ENCODE measurements at places on chromosomes 11 and 22. TPM values are rescaled to one million over a fixed set of nuclear protein-coding genes. Genes with fewer than 3 reads are reported as not detected.

Gene VWCE
- 19.2 TPM for total RNA-seq

- no peak overlapping the region for H3K27ac ChIP-seq
- no peaks in the 10 kb centered on the region for H3K27me3 ChIP-seq
- no peaks in the 10 kb centered on the region for H3K36me3 ChIP-seq
- no peaks in the 10 kb centered on the region for H3K4me1 ChIP-seq
Observed at GRCh38 chr11:87020336-87020735, 17.4 kb upstream of the TMEM135 start.

DNA sequence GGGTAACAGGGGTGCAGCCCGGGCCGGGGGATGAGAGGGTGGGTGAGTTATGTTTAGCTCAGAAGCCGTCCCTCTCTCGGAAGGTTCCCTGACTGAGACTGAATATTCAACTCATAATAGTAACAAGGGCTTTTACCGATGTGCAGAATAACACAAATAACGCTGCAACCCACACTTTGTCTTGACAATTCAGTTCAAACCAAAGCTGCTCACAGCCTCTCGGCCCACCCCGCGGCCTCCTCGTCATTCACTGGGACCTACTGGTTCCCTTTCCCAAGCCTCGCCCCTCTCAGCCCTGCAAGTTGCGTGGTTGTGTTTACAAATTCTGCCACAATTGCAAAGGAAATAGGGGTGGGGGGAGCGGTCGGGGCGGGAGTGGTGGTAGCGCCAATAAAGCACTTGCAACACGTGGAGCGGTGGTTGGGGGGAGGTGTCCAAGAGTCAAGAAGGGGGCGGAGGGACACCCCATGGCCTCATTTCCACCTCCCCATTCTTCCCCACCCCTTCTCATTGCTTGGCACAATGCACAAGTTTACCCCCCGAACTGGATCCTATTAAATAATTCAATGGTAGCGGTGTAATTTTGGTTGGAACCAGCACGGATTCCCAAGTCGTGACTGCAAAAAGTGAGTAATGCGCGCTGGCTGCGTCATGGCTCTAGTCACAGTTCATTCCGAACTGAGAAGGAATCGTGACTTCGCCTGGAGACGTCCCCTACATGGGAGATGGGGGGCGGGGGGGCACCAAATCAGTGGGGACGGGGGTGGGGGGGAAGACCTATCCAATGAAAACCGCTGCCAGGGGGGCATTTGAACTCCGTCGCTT is 102.0 kb upstream of the HSD17B12 start:
- DNase-seq = no peak
- H3K36me3 ChIP-seq = no peaks in the 10 kb centered on the region
- peaks cover 38% of the 10 kb centered on the region for H3K27me3 ChIP-seq
- peak overlapping the region; percentile 49 for H3K4me3 ChIP-seq

- H3K4me3 ChIP-seq = no peak overlapping the region
- peaks cover 10% of the 10 kb centered on the region for H3K4me1 ChIP-seq
- no peaks in the 10 kb centered on the region for H3K27me3 ChIP-seq
- no peak overlapping the region for H3K27ac ChIP-seq
- peaks cover 36% of the 10 kb centered on the region for H3K36me3 ChIP-seq
- DNase-seq = no peak
Observed at GRCh38 chr11:47272706-47273105, 2.8 kb downstream of the MADD start.
